ENCODE measurements at places on chromosomes 2 and 18. TPM values are rescaled to one million over a fixed set of nuclear protein-coding genes. Genes with fewer than 3 reads are reported as not detected.

The CD8B2 gene
- 3.9 TPM for total RNA-seq

- no peak for DNase-seq
These were observed 546.0 kb downstream of the ZNF804A start for GRCh38 chr2:185144159-185144919.

DNA sequence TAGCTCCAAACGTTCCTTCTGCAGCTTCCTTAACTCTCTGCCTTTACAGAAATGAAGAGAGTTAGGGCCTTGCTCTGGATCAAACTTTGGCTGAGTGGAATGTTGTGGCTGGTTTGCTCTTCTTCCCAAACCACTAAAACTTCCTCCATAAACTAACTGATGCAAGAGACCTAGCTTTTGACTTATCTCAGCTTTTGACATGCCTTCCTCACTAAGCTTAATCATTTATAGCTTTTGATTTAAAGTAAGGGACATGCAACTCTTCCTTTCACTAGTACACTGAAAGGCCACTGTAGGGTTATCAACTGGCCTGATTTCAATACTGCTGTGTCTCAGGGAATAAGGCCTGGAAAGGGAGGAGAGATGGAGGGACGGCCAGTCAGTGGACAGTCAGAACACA, 8.3 kb downstream of the PXDN start:
- no peak for DNase-seq

DNA sequence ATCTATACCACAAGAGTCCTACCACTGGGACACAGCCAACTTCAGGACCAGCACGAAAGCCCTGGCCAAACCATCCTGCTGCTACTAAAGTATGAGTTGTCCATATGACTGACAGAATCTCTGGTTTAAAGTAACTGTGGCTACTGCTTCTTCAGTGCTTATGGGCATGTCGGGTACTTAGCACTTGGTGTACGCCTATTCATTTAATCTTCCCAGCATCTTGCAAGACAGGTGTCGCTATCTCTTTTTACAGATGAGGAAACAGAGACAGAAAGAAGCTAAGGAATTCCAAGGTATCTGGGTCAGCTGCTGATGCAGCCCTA, 203.4 kb upstream of the ID2 start:
- DNase-seq = no peak

Measured in activated CD8-positive, alpha-beta T cell treated with anti-CD3 and anti-CD28 coated beads for 36 hours (primary cell).